ENCODE measurements at places on chromosomes 5 and 9.

DNA sequence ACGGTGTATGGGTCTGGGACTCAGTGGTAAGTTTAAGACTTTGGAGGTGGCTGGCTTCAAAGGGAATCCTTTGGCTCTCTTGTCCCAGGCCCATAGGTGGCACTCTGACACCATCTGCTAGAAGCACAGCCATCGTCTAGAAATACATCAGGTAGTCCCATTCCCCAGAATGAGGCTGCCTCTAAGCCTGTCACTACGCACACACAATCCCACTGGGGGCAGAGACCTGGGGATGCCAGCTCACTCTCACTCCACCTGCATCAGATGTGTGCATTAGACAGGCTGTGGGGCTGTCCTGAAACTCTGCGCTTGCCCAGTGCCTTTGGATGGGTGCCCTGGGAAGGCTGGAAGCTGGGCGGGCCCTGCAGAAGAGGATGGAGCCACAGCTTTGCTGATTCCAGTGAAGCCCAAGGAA lies 127.5 kb upstream of the PANK3 start:
- no peak for DNase-seq

DNA sequence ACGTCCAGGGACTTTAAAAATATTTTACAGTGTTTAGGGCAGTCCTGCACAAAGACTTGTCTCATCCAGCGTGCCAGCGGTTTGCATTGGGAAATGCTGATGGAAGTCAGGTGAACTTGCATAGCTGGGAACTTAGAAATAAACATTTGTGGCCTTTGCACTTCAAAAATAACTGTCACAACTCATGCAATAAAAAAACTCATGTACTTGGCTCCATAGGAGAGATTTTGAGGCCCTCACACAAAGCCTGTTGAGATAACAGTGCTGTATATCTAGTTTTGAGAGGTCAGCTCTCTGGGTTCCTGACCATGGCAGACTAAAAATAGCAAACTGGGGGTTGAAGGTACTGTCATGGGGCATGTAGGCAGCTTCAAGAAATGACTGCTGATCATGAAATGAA lies 5.5 kb downstream of the COMMD10 start:
- DNase-seq: no peak

GRCh38 chr9:127555840-127556820 lies 55.9 kb upstream of the STXBP1 start:
- DNase-seq: no peak

DNA sequence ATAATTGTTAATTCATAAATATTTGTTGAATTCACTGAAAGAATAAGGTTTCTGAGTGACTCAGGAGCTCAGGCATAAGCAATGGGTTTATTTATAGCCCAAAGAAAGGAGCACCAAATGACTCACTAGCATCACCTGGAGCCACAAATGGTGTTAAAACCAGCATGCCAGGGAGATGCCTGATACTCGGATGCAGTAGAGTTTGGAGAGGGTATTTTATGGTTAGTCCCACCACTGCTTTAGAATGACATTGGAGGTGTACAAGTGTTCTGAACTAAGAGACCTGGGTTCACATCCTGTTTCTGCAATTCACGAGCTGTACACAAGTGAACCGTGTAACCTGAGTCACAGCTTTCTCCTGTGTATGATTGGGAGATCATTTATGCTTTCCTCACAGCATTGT lies 25.2 kb downstream of the CCL28 start:
- DNase-seq: no peak

- DNase-seq: no peak
Measured at GRCh38 chr9:33823801-33824200, 6.8 kb downstream of the UBE2R2 start.

DNA sequence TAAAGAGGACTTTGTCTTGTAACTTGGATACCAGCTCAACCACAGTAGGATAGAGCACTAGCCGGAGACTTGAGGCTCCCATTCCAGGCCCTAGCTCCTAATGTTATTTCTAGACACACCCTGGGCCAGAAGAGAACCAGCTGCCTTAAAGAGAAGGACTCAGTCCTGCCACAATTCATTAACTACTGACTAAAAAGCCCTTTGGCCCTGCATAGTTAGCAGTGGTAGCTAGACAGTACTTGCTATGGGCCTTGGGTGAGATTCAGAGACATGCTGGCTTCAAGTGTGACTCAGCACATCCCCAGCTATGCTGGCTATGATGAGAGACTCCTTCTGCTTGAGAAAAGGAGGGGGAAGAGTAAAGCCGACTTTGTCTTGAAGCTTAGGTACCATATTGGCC lies 47.3 kb downstream of the TMEM167A start:
- DNase-seq: no peak

GRCh38 chr5:26690511-26690910 lies 347.9 kb downstream of the CDH9 start:
- no peak for DNase-seq

GRCh38 chr5:111278858-111279504 lies 54.8 kb downstream of the CAMK4 start:
- peak; percentile 14 for DNase-seq

DNA sequence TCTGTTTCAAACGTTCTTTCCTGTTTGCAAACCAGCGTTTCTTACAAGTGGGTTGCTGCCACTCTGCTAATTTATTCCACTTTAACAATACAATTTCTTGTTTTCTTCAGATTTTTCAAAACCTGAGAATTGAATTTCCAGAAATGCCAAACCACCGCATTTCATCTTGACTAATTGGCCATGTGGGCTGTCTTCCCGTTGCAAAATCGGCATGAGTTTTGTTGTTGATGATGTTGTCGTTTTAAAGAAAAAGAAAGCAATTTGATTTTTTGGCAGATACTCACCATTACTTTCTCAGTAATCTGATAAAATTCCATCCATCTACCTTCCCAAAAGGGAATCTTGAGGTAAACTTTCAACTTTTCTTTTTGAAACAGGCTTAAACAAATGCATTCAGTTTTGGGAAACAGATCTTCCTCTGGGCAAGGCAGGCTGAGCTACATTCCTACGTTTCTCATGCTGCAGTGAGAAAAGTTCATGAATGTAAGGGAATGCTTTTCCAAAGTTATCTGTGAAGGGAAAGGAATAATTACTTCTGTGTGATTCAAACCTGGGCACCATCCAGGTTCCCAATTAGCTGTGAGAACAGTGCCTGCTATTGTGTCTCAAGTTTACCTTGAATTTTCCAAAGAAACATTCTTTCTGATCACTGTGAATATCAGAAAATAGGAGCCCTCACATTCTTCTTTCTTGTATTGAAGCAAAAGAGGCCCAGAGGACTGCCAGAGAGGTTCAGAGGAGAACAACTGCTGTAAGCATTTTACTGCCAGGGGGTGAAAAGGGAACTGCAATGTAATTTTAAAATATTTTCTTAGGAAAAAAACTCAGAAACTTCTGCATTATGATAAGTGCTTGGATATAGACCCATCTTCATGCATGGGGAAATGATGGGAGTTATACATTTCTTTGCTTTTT lies 100.7 kb upstream of the TUT7 start:
- DNase-seq: no peak

DNA sequence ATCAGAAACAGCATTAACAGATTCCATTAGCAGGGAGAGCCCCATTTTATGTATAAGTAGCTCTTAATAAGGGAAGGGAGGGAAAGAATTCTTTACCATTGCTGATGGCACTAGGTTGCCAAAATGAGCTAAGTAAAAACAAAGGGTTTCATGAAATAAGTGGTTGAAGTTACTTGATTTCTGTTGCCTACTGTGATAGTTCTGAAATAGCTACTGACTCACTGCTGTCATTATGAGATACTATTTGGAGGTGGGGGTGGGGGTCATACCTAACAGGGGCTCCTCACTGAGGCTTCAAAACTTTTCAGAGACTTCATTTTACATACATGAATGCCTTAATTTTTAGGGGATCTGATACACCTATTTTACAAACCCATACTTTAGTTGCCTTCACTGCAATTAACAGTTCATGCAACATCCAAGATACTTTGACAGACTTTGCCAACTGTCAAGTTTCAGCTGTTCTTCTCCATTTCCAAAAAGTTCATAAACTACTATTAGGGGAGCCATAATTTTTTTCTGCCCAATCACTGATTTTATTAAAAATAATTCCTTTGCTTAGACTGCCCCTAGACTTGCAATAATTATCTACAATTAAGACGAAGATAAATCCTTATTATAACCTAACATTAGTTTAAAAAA lies 4.6 kb downstream of the HOMER1 start:
- DNase-seq: no peak

Measured in right renal pelvis (tissue), 4 donors.